Activated CD4-positive, alpha-beta T cell treated with anti-CD3 and anti-CD28 coated beads, Interleukin-2, amount 50 U/mL, for 1 hour (primary cell): ENCODE measurements at places on chromosomes 16 and 17.

GRCh38 chr17:12097326-12097725 lies 76.6 kb downstream of the MAP2K4 start:
- no peak for DNase-seq

GRCh38 chr16:17382514-17382913 lies 88.2 kb downstream of the XYLT1 start:
- DNase-seq, result no peak

DNA sequence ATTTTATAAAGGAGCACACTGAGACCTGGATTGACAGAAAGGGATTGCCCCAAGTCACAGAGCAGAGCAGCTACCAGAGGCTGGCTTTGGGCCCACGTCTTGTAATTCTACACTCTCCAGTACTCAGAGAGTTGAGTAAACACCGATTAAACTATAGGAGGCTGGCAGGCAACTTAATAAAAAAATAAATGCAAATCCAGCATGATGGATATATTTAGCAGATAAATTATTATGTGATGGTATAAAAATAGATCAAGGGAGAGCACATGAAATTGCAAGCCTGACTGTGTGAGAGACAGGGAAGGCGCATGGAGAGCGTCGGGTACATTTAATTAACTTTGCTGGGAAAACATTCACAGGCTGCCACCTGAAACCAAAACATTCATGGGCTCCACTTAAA lies 87.7 kb upstream of the CCL2 start:
- DNase-seq, result no peak

DNA sequence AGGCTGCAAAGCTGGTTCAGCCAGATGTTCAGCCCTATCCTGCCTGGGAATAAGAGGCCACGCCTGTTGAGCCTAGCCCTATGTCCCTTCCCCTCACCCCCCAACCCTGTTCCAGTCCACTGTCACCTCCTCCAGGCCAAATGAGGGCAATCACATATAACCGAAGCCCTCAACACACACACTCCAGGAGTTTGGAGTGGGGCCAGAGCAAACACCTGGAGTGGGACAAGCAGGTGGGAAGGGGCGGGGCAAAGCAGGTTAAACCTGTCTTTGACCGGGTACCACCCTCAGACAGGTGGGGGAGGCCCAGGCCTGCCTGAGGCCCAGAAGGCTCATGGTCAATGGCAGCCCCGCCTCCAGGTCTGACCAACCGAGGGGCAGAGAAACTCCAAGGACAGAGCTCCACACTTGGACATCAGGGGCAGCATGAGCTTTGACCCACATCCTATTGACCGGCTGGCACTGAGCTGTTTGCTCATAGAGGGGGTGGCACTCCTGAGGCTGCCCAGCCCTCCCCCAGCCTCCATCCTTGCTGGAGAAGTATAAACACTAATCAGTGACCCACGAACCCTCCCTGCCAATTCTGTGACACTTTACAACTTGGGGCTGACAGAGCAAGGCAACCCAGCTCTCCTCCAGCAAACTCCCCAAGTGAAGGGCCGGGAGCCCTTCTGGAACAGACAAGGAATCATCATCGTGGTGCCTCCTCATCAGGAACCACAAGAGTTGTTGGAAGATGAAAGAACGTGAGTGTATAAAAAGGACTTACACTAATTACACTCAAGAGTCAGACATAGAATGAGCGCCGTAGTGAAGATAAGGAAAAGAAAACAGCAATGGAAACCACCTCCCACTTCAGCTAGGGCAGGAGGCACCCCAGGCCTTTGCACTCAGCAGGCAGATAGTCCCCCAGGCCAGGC lies 1.5 kb downstream of the ESRP2 start:
- no peak for DNase-seq
